ENCODE measurements at places on chromosomes 1 and 21.

GRCh38 chr1:54229281-54229891, 29.4 kb downstream of the MRPL37 start:
- DNase-seq, result peak; percentile 28
- H3K4me1 ChIP-seq, result peaks cover 24% of the 10 kb centered on the region
- H3K27me3 ChIP-seq, result peaks cover 3% of the 10 kb centered on the region

- H3K27ac ChIP-seq, result no peak overlapping the region
- peak overlapping the region; percentile 55 for H3K4me3 ChIP-seq
- H3K4me1 ChIP-seq, result peaks cover 9% of the 10 kb centered on the region
- no peaks in the 10 kb centered on the region for H3K36me3 ChIP-seq
These were observed 428.0 kb upstream of the CAMK1G start for GRCh38 chr1:209155546-209155945.

- H3K27ac ChIP-seq, result no peak overlapping the region
- H3K4me3 ChIP-seq, result no peak overlapping the region
- DNase-seq, result no peak
- H3K4me1 ChIP-seq, result no peaks in the 10 kb centered on the region
- H3K27me3 ChIP-seq, result peaks cover 19% of the 10 kb centered on the region
- H3K36me3 ChIP-seq, result no peaks in the 10 kb centered on the region
These were observed 48.2 kb downstream of the ADARB1 start for GRCh38 chr21:45122432-45123132.

- H3K36me3 ChIP-seq, result peaks cover 29% of the 10 kb centered on the region
- H3K27me3 ChIP-seq, result 0 out of 2 replicates have a peak, but pooled peaks cover 1% of the 10 kb centered on the region
- H3K4me1 ChIP-seq, result peaks cover 17% of the 10 kb centered on the region
- DNase-seq, result no peak
- no peak overlapping the region for H3K4me3 ChIP-seq
- H3K27ac ChIP-seq, result no peak overlapping the region
These were observed 19.0 kb upstream of the SH2D5 start for GRCh38 chr1:20751462-20751990.

DNA sequence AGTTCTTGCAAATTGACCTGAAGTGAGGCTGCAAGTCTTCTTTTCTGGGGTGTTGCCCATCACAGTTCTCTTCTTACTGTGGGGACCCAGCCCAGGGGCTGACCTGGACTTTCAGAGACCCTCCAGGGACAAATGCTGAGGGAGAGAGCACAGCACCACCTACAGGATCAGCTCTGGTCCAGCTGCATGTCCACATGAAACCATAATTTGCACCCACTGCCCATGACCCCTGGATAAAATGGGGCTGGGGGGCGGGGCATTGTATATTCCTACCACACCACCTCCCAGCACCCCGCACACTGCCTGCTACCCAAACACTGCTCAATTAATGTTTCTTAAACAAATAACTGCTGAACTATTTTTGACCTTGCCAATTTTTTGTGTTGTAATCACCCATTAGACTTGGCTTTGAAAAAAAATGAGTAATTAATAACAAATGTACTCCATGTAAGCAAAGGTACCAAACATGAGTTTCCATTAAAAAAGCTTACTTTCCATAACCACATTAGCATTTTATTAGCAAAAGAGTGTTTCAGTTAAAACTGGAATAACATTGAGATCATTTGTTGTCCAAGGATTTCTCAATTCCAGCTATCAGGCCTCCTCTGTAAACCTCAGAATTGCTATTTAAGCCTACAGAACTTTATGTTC, 168.0 kb upstream of the RAB4A start:
- H3K4me1 ChIP-seq, result no peaks in the 10 kb centered on the region
- no peak overlapping the region for H3K27ac ChIP-seq
- DNase-seq, result no peak
- 0 out of 2 replicates have a peak, but pooled peaks cover 5% of the 10 kb centered on the region for H3K36me3 ChIP-seq
- H3K4me3 ChIP-seq, result no peak overlapping the region
- H3K27me3 ChIP-seq, result peaks cover under 1% of the 10 kb centered on the region

- H3K4me3 ChIP-seq, result no peak overlapping the region
- H3K27ac ChIP-seq, result no peak overlapping the region
- peaks cover 16% of the 10 kb centered on the region for H3K27me3 ChIP-seq
- DNase-seq, result no peak
These were observed 9.0 kb downstream of the AK4 start for GRCh38 chr1:65156910-65157545.

DNA sequence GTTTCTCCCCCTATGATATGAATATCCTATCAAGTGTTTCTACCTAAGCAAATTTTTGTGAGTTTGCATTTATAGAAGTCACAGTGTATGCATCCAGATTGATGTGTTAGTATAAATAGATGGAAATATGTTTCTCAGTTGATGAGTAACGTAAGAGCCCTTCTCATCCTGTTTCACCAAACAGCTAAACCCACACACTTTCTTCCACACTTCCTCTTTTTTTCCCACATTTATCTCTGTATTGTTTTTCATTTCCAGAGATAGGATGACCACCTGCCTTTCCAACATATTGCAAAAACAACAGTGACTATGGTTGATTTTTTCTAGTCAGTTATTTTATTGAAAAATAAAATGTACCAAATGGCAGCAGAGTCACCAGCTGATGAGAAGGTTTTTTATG, 490.1 kb downstream of the NEGR1 start:
- H3K4me1 ChIP-seq, result peaks cover 12% of the 10 kb centered on the region
- H3K27ac ChIP-seq, result no peak overlapping the region
- H3K4me3 ChIP-seq, result no peak overlapping the region
- no peaks in the 10 kb centered on the region for H3K36me3 ChIP-seq
- no peak for DNase-seq

DNA sequence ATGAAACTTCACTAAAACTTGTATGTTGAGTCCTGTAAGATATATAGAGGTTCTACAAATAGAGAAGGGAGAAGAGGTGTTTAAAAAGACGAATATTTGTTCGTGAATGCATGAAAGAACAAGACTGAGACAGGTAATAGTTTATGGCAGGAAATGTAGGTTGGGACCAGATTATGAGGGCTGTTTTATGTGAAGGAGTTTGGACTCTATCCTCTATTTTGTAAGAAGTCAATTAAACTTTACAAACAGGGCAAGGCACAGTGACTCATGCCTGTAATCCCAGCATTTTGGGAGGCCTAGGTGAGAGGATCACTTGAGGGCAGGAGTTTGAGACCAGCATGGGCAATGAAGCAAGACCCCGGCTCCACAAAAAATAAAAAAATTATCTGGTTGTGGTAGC, 5.7 kb downstream of the SLC35A3 start:
- H3K27ac ChIP-seq, result no peak overlapping the region
- no peak overlapping the region for H3K4me3 ChIP-seq
- DNase-seq, result no peak
- H3K4me1 ChIP-seq, result peaks cover 24% of the 10 kb centered on the region
- peaks cover 5% of the 10 kb centered on the region for H3K36me3 ChIP-seq

DNA sequence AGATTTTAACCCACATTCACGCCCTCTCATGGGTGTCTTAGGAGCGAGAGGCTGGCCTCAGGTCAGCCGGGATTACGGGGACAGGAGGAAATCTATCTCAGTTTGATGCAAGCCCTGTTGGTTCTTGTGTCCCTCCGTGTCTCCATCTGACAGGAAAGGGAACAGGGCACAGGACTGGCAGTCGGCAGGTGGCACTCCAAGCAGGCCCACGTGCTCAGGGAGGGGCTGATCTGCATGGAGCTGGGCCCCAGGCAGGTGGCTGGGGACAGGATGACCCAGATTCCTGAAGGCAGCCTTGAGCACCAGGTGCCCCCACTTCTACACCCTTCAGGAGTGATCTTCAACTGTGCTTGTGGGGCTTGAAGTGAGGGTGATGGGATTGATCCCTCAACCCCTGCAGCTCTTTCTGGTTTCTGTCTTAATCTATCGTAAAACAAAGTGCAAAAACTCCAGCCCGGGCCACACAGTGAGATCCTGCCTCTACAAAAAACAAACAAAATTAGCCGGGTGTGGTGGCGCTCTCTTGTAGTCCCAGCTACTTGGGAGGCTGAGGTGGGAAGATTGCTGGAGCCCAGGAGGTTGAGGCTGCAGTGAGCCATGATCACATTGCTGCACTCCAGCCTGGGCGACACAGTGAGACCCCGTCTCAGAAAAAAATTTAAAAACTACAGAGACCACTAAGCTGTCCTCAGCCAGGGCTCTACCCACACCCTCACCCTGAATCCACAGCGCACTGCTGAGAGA, 8.3 kb downstream of the PLEKHG5 start:
- DNase-seq, result no peak
- H3K4me3 ChIP-seq, result no peak overlapping the region
- H3K36me3 ChIP-seq, result no peaks in the 10 kb centered on the region
- peaks cover 8% of the 10 kb centered on the region for H3K4me1 ChIP-seq

- no peak for DNase-seq
- peaks cover 43% of the 10 kb centered on the region for H3K4me1 ChIP-seq
These were observed 35.4 kb downstream of the TBCE start for GRCh38 chr1:235402457-235403200.

DNA sequence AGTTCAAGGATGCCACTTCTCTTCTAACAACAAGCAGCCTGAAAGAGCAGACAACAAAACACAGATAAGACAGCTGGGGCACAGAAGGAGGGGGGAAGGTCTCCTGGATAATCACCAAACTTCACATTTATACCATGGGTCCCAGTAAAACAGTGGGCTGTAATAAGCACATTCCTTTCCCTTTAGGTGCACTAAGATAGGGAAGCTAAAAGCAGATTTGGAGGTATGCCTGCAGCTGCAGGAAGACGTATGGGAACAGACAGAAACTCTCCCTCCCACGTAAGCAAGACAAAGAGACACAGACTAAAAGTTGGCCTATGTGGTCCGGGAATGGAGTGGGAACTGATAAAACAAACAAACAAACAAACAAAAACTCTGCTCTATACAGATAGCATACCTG, 612.1 kb downstream of the MRPL39 start:
- peaks cover 10% of the 10 kb centered on the region for H3K4me1 ChIP-seq
- H3K27ac ChIP-seq, result no peak overlapping the region
- no peak for DNase-seq

DNA sequence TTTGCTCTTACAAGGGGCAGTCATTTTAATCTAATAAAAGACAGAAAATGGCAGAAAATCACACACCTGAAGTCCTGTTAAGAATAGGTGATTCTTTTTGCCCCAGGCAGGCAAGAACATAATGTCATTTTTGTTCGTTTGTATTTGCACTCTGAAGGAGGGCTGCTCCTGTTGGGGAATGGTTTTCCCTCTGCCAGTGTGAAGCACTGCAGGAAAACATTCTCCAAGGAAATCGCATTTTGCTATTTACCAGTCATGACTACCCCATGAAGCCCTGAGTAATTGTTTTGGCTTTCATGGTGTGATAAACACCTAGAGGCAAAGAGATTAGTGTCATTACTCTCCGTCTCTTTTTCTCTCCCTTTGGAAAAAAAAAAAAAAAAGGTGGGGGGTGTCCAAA, 345.5 kb downstream of the NTNG1 start:
- no peak overlapping the region for H3K27ac ChIP-seq
- H3K4me1 ChIP-seq, result no peaks in the 10 kb centered on the region
- no peaks in the 10 kb centered on the region for H3K27me3 ChIP-seq
- no peaks in the 10 kb centered on the region for H3K36me3 ChIP-seq

GRCh38 chr1:178580876-178581275, 68.0 kb downstream of the TEX35 start:
- H3K4me3 ChIP-seq, result no peak overlapping the region
- H3K27me3 ChIP-seq, result peaks cover 2% of the 10 kb centered on the region
- DNase-seq, result no peak

DNA sequence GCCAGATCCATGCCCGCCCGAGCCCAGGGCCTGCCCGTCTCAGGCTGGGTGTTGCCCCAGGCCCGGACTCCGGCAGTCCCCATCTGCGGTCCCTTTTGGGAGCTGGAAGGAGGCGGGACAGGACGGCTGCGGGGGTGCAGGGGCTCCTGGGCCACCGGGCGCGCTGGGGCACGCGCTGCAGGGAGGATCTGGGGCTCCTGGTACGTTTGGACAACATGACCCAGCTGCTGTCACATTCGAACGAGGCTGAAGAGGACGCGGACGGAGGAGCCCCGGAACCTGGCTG, 6.6 kb upstream of the CALML6 start:
- H3K4me1 ChIP-seq, result peaks cover 17% of the 10 kb centered on the region
- peak overlapping the region; percentile 79 for H3K4me3 ChIP-seq
- no peak for DNase-seq
- no peaks in the 10 kb centered on the region for H3K36me3 ChIP-seq
